Glutamatergic neuron (in vitro differentiated cells): ENCODE measurements at places on chromosomes 3 and 15. TPM values are rescaled to one million over a fixed set of nuclear protein-coding genes. Genes with fewer than 3 reads are reported as not detected.
A peak's percentile ranks its signal among the peaks of the same experiment; 100 is the strongest.

DNA sequence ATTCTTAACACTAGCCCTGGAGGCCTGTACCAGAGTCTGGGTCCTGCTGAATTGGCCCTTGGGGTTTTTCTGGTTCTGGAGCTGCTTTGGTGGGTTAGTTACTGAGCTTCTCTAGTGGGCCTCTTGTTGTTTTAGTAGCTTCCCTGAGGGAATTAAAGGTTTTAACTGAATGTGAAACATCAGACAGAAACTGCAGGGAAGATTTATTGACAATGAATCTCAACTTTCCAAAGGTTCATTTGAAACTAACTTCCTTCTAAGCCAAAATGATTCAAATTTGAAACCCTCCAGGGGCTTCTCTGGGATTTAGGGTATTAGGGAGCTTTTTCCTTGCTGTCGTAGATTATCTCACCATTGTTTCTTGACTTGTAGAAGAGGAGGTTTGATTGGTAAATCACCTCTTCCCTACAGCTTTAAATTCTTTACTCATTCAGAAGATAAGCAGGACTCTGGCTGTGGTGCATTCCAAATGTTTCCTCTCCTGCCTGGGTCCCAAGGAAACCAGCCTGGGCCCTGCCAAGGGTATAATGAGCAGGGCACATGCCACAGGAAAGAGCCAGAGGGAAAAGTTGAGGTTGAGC lies 71.0 kb downstream of the TP63 start:
- no peak for DNase-seq
- H3K27me3 ChIP-seq = no peaks in the 10 kb centered on the region
- H3K36me3 ChIP-seq = no peaks in the 10 kb centered on the region

GRCh38 chr3:29521293-29521692 lies 240.4 kb downstream of the RBMS3 start:
- DNase-seq = no peak
- no peaks in the 10 kb centered on the region for H3K27me3 ChIP-seq
- H3K4me3 ChIP-seq = no peak overlapping the region
- H3K27ac ChIP-seq = no peak overlapping the region
- H3K4me1 ChIP-seq = no peaks in the 10 kb centered on the region

DNA sequence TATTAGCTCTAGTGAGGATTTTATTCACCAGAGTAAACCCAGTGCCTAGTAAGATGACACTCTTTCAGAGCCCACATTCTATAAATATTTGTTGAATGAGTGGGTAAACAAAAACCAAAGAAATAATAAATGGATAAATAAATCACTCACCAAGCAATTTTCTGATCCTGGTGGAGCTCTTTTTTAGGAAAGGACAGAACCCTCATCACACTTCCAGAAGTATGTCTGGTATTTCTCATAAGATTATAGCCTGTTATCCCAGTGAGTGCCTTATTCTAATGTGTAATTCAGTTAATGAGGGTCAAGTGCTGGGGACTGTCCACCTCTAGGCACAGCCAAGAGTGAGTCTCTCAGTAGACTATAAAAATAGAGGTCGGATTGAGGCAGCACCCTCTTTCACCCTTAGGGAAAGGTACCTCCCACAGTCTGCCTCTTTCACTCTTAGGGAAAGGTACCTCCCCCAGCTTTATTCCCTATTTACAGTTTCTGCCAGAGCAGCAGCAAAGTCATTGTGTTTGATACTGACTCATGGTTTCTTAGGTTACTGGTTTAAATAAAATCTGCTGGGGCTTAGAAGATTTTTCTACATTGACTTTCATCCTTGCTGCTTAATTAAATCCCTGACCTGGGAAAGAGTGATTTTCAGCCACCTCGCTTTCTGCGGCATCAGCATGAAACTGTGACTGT lies 145.0 kb downstream of the STAC start:
- H3K27me3 ChIP-seq = no peaks in the 10 kb centered on the region
- H3K4me1 ChIP-seq = no peaks in the 10 kb centered on the region
- no peak overlapping the region for H3K4me3 ChIP-seq
- no peak for DNase-seq
- H3K36me3 ChIP-seq = no peaks in the 10 kb centered on the region

DNA sequence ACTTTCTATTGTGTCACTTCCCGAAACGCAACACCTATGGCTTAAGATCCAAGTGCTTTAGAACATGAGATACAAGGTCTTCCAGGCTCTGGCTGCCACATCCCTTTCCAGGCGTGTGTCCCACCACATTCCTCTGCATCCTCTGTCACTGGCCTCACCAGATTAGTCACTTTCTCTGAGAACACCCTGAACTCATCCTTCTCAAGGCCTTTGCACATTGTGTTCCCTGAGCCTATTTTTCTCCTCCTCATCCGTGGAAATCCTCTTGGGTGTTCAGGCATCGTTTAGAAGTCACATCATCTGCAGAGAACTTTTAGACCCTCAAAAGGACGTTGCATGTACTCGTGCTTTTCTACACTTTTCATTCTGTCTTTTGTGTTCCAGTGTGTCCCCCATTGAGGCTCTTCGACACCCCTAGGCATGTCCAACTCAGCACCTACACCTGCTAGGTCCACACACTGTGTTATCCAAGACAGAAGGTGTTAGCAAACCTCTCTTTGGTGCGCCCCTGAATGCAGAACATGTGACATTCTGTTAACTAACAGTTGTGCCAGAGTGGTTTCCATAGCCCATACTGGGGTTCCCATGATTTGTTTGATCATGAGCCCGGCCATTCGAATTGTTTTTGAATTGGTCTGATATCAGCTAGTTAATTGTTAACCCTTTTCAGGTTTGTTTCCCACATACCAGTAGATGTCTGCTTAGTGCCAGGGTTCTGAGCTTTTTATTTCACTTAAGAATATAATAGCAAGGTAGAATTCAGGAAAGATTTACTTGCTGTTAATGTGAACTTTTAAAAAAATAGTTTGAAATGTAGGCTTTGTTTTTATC lies 67.2 kb downstream of the LPP start:
- H3K4me1 ChIP-seq = no peaks in the 10 kb centered on the region
- H3K27me3 ChIP-seq = no peaks in the 10 kb centered on the region
- no peak overlapping the region for H3K27ac ChIP-seq
- no peaks in the 10 kb centered on the region for H3K36me3 ChIP-seq
- no peak for DNase-seq
- no peak overlapping the region for H3K4me3 ChIP-seq

DNA sequence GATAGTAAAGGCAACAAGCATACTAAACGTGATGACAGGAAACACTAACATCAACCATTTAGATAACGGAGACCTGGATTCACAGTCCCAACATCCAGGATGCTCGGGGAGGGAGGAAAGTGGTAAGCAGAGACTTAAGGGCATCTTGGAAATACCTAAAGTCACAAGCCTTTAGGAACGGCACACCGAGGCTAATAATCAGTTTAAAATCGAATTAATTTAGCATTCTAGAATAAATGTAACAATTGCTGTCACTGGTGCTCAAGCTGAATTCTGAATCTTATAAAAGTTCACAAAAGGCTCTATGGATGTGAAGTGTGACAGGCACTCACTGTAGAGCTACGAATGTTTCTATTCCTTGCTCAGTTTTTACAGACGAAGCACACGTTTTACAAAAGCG lies 1.3 kb downstream of the CD47 start:
- no peak overlapping the region for H3K4me3 ChIP-seq
- H3K27ac ChIP-seq = peak overlapping the region; percentile 88
- no peak for DNase-seq
- H3K36me3 ChIP-seq = peaks cover 3% of the 10 kb centered on the region
- H3K27me3 ChIP-seq = peaks cover 15% of the 10 kb centered on the region

DNA sequence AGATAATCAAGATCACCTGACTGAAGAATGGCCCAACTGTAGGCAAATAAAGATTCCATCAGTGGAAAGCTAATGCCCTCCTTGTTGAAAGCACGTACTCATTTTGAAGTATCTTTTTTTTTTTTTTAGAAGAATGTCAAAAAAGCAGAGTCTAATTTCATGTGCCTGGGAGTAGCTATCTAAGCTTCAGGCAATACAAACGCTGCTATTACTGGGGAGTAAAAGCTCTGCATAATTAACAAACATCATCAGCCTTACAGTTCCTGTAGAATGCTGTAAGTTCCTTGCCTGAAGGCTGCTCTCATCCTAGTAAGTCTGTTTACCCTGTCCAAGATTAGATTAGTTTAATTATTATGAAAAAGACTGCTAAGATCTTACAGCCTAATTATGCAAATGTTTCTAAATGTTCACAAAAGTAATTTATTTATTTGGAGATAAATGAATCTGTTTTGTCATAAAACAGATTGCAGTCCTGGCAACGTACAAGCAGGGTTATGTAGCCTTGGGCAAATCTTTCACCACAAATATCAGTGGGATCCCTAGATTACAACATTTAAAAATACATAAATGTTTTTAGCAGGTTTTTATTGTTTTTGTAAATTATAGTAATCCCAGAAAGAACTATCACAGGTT lies 451.3 kb upstream of the AGTR1 start:
- peaks cover 2% of the 10 kb centered on the region for H3K4me1 ChIP-seq
- no peaks in the 10 kb centered on the region for H3K27me3 ChIP-seq
- H3K4me3 ChIP-seq = no peak overlapping the region

DNA sequence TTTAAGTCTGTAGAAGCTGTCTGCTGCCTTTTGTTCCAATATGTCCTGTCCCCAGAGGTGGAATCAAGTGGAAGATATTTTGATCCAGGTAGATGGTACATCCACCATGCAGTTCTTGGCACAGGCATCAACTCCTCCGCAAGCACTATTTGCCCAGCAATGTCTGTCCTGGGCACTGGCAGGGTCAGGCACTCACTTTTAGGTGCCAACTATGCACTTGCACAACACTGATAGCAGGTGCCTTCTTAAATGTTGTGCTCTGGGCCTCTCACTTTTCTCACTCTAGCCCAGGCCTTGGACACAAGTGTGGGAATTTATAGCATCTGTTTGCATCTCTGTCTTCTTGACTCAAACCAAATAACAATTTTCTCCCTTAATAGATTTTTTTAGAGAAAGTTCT lies 140.5 kb upstream of the UBE2E2 start:
- DNase-seq = no peak
- H3K4me3 ChIP-seq = no peak overlapping the region
- no peaks in the 10 kb centered on the region for H3K36me3 ChIP-seq
- H3K27ac ChIP-seq = no peak overlapping the region

- peaks cover 11% of the 10 kb centered on the region for H3K27me3 ChIP-seq
- peaks cover 71% of the 10 kb centered on the region for H3K4me1 ChIP-seq
- peak overlapping the region; percentile 15 for H3K27ac ChIP-seq
- no peak for DNase-seq
- no peaks in the 10 kb centered on the region for H3K36me3 ChIP-seq
- peak overlapping the region; percentile 38 for H3K4me3 ChIP-seq
These were observed 63.9 kb downstream of the IQSEC1 start for GRCh38 chr3:13009132-13009945.

- peaks cover 3% of the 10 kb centered on the region for H3K4me1 ChIP-seq
- H3K27me3 ChIP-seq = peaks cover 3% of the 10 kb centered on the region
- H3K36me3 ChIP-seq = no peaks in the 10 kb centered on the region
- H3K27ac ChIP-seq = no peak overlapping the region
These were observed 67.7 kb upstream of the WNT5A start for GRCh38 chr3:55554634-55555425.

GRCh38 chr3:132596816-132597433 lies at the start of gene ACKR4:
ACKR4 (plus strand) TSS chr3:132597270; CDS start chr3:132600398, 3,128 bp downstream.
- no peak within 1 kb of the TSS for H3K27ac ChIP-seq
- H3K27me3 ChIP-seq = peaks cover 1% of the 10 kb centered on the region
- no peak within 1 kb of the TSS for H3K4me3 ChIP-seq
- no peaks in the 10 kb centered on the region for H3K4me1 ChIP-seq
- H3K36me3 ChIP-seq = no peaks in the 10 kb centered on the region

GRCh38 chr15:57319226-57319918 lies 56.9 kb upstream of the CGNL1 start:
- H3K27me3 ChIP-seq = peaks cover 2% of the 10 kb centered on the region
- H3K4me3 ChIP-seq = no peak overlapping the region
- no peaks in the 10 kb centered on the region for H3K36me3 ChIP-seq
- H3K27ac ChIP-seq = no peak overlapping the region
- H3K4me1 ChIP-seq = peaks cover 8% of the 10 kb centered on the region
- DNase-seq = no peak

DNA sequence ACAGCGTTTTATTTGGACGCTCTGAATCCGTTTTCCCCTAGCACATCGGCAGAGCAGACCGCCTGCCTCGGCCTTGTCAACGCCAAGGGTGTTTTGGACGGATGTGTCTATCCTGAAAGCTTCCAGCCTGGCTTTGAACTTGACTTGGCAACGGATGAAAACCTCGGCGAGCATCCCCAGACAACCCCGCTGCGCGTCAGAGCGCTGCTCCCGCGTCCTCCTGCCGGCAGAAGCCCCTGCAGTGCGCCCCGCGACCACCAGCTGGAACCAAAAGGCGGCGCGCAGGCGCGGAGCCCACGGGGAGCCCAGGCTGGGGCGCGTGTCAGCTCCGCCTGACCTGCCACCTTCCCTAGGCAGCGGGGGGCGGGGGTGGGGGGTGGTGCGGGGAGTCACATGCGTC lies 26.2 kb upstream of the ARL8B start:
- DNase-seq = peak; percentile 82
- peak overlapping the region; percentile 76 for H3K4me3 ChIP-seq
- peaks cover 3% of the 10 kb centered on the region for H3K27me3 ChIP-seq
- no peaks in the 10 kb centered on the region for H3K36me3 ChIP-seq
- no peak overlapping the region for H3K27ac ChIP-seq
- H3K4me1 ChIP-seq = peaks cover 9% of the 10 kb centered on the region

GRCh38 chr3:155079746-155080487 lies at the start of gene MME:
MME (plus strand) TSS chr3:155080319; CDS start chr3:155084168, 3,849 bp downstream.
- H3K27ac ChIP-seq = no peak within 1 kb of the TSS
- H3K4me1 ChIP-seq = peaks cover 4% of the 10 kb centered on the region
- peak; percentile 69 for DNase-seq
- H3K4me3 ChIP-seq = peak within 1 kb of the TSS; percentile 88

DNA sequence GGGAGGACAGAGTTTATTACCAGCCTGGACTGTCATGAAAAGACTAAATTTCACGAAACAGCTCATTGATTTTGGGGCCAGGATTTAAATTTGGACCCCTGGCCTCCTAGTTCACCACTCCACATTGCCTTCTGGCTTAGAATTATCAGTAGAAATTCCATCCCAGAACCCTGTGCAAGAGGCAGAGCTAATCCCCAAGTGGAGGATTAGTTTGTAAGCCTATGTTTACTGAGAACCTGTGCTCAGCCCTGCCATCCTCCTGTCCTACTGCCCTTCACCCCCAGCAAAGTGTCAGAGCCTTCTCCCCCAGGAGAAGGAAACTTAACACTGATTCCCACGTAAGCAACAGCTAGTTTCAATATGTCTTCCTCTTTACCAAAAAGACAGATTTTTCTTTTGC lies 99.4 kb downstream of the SST start:
- no peak overlapping the region for H3K4me3 ChIP-seq
- H3K4me1 ChIP-seq = no peaks in the 10 kb centered on the region
- H3K27me3 ChIP-seq = peaks cover 1% of the 10 kb centered on the region
- no peak overlapping the region for H3K27ac ChIP-seq
- DNase-seq = no peak

The MAGEF1 gene
- total RNA-seq = 56.3 TPM

The ZBBX gene
- total RNA-seq = 1.4 TPM

The CXCR6 gene
- total RNA-seq = not detected

The SLC9C1 gene
- total RNA-seq = not detected

The KPNA4 gene
- total RNA-seq = 61.5 TPM

The GOLGA8R gene
- not detected for total RNA-seq

The MST1R gene
- total RNA-seq = 8.6 TPM

The RARRES1 gene
- total RNA-seq = 1.7 TPM

The CLDN11 gene
- 0.44 TPM for total RNA-seq

The NOX5 gene
- not detected for total RNA-seq

The ALDH1L1 gene
- not detected for total RNA-seq

The CHRD gene
- total RNA-seq = 47.1 TPM
